ENCODE measurements at places on chromosomes 12 and 14. TPM values are rescaled to one million over a fixed set of nuclear protein-coding genes. Genes with fewer than 3 reads are reported as not detected.

Gene LTBP2
- total RNA-seq: 14.4 TPM

Gene TGM1
- total RNA-seq: 1,652 TPM

Gene CFAP73
- total RNA-seq: 0.20 TPM

Gene OGFOD2
- 14.7 TPM for total RNA-seq

Gene SIRT4
- 0.64 TPM for total RNA-seq

Gene CLEC12A
- total RNA-seq: 0.36 TPM

Gene CD69
- total RNA-seq: 0.68 TPM

Gene AQP6
- total RNA-seq: not detected
